ENCODE measurements at places on chromosomes 4 and X.

GRCh38 chrX:126658447-126658846 lies 105.8 kb upstream of the DCAF12L1 start:
- no peak for DNase-seq

- DNase-seq = no peak
Measured at GRCh38 chr4:47698837-47699236, 139.0 kb downstream of the CORIN start.

- DNase-seq = no peak
Measured at GRCh38 chr4:185888676-185889075, 76.7 kb upstream of the SORBS2 start.

DNA sequence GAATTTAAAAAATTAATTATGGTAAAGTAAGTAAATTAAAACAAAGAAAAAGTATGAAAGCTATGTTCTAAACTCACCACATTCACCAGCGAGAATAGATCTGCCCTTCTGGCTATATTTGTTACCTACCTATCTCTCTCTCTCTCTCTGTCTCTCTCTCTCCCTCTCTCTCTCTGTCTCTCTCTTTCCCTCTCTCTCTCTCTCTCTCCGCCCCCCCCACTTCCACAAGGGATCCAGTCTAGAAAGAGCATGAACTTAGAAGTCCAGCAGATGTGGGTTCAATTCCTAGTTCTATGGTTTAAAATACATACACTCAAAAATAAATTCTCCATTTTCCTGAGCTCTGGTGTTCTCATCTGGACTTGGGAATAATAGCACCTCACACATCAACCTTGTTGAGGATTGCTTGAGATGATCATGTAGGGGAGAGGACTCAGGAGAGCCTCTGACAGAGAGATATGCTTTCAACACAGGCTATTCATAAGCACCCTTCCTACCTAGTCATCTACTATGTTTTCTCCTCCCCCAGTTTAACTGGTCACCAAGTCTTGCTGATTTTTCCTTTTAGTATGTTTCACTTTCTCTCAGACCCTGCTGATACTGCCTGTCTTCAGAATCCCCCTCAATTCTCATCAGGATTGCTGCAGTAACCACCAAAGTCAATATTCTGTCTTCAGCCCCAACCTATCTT lies 64.7 kb downstream of the SLC7A11 start:
- no peak for DNase-seq

DNA sequence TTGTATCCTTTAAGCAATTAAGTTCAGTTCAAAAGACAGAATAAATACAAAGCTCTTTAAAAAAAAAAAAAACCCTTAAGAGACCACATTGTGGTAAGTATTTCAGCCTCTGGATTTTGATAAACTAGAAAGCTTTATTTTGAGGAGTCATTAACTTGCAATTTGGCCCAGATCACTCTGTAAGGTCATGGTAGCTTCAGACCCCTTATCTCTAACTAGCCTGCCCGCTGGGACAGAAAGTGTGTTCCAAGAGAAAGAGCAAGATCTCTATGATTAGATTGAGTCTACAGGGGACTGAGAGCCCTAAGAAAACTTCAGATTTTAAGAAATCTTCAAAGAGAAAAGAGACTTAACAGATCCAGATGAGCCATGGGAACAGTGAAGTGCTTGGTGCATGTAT lies 45.6 kb downstream of the GALNT7 start:
- no peak for DNase-seq

DNA sequence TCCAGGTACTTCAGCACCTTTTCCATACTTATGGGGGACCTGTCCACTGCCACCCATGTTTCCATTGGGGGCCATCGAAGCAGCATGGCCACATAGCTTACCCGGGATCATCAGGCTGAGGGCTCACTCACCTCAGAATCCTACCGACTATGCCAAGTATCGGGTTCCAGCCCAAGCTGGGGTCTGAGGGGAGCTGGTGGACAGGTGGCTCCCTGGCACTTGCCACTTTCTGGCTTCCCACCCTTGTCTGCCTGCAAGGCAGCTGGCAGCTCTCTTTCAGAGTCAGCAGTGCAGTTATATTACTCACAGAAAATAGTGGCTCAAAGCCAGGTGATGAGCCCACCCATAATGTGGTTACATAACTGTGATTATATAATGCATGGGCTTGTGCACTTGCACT lies 1153.8 kb downstream of the STIM2 start:
- no peak for DNase-seq
